ENCODE measurements at places on chromosomes 13 and 19. TPM values are rescaled to one million over a fixed set of nuclear protein-coding genes. Genes with fewer than 3 reads are reported as not detected.
A peak's percentile ranks its signal among the peaks of the same experiment; 100 is the strongest.

The SYT5 gene
- total RNA-seq: 0.50 TPM

The CLIP3 gene
- 19.8 TPM for total RNA-seq

The POSTN gene
- 38.0 TPM for total RNA-seq

DNA sequence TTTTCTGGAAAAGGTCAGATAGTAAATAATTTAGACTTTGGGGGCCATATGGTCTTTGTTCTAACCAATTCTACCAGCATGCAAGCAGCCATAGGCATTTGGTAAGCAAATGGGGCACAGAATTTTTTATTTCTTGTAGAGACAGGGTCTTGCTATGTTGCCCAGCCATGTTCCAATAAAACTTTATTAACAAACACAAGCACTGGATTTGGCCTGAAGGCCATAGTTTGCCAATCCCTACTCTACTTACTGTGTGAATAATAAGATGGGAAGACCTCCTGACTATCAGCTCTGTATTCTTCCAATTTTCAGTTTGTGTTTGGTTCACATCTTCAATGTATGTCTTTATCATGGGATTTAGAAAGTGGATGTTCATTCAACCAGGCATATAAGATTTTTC, 53.0 kb upstream of the SERP2 start:
- no peak for DNase-seq

DNA sequence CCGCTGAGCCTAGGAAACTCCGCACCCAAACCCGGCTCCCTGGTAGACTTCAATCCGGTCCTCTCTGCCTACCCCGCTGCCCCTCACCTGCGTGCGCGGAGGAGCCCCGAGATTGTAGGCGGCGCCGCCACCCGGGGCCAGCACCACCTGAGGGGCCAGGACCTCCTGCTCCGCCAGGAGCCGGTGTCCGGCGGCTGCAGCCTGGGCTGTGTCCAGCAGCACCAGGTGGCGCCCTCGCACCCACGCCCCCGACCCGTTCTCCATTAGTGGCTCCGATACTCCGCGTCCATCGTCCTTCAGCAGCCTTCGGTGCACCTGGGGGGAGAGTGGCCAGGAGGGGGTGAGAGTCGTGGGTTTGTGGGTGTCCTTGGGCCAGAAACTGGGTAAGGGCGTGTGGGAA, 18.5 kb downstream of the MAN2B1 start:
- no peak for DNase-seq

GRCh38 chr13:39016787-39017186, 21.1 kb downstream of the PROSER1 start:
- DNase-seq: peak; percentile 32

- peak; percentile 41 for DNase-seq
These were observed 6.3 kb upstream of the IGSF23 start for GRCh38 chr19:44607049-44607448.

- no peak for DNase-seq
These were observed 33.0 kb upstream of the TSC22D1 start for GRCh38 chr13:44609137-44609536.

- DNase-seq: no peak
These were observed 757 bp upstream of the LMNB2 start for GRCh38 chr19:2457394-2458037.

GRCh38 chr19:437041-437440, 23.8 kb downstream of the SHC2 start:
- no peak for DNase-seq

GRCh38 chr13:56457535-56458190, 683.1 kb upstream of the PRR20A start:
- no peak for DNase-seq

- DNase-seq: peak; percentile 69
These were observed 34.9 kb upstream of the TPM4 start for GRCh38 chr19:16041299-16041990.

DNA sequence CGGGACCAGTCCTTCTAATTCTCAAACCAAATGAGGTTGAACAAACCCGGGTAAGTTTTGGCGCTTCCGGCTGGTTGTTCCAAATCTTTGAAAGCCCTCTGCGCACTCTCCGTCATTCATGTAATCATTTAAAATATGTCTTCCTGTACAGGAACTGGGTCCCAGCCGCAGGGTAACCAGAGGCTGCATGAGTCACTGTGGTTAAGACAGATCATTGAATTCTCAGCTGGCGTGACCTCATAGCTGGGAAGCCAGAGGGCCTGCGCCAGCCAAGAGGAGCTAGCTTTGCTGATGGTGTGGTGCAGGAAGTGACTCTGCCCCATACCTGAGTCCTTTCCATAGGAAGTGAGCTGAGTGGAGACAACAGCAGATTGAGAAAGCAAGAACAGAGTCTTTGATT, 135.2 kb downstream of the TSHZ3 start:
- DNase-seq: peak; percentile 100
